ENCODE measurements at places on chromosomes 12 and 14. TPM values are rescaled to one million over a fixed set of nuclear protein-coding genes. Genes with fewer than 3 reads are reported as not detected.

The LRRK2 gene
- 0.26 TPM for total RNA-seq

The TMEM52B gene
- not detected for total RNA-seq

The STXBP6 gene
- 0.51 TPM for total RNA-seq

The MAP3K9 gene
- total RNA-seq: 8.6 TPM

The DNAI7 gene
- total RNA-seq: 0.33 TPM

The MIPOL1 gene
- 12.1 TPM for total RNA-seq

The SERPINA1 gene
- not detected for total RNA-seq

The HOXC4 gene
- total RNA-seq: not detected

The VPS33A gene
- total RNA-seq: 32.1 TPM

The FAM90A1 gene
- total RNA-seq: not detected

The GOLGA3 gene
- total RNA-seq: 44.3 TPM

The KLRK1 gene
- not detected for total RNA-seq

The KRT82 gene
- total RNA-seq: not detected

The RAPGEF3 gene
- total RNA-seq: 81.5 TPM

The SLC6A12 gene
- total RNA-seq: 0.26 TPM

The RDH12 gene
- 0.44 TPM for total RNA-seq

The TAS2R31 gene
- total RNA-seq: 3.1 TPM

The SERPINA5 gene
- 0.26 TPM for total RNA-seq

The P2RX2 gene
- not detected for total RNA-seq

The FGFR1OP2 gene
- 65.8 TPM for total RNA-seq

The TMEM179 gene
- total RNA-seq: 0.54 TPM

The NEUROD4 gene
- total RNA-seq: not detected

The IL26 gene
- total RNA-seq: not detected

The HCAR2 gene
- not detected for total RNA-seq

The RNASE7 gene
- not detected for total RNA-seq

The MDP1 gene
- 17.4 TPM for total RNA-seq

The RDH16 gene
- total RNA-seq: 0.82 TPM

The LYZ gene
- total RNA-seq: 3.6 TPM

The NOS1 gene
- total RNA-seq: 0.05 TPM

The PPP1R1A gene
- 1.3 TPM for total RNA-seq

The IFT81 gene
- 18.7 TPM for total RNA-seq

The KCNC2 gene
- total RNA-seq: not detected

The CIROP gene
- total RNA-seq: not detected

The RASAL1 gene
- total RNA-seq: 0.21 TPM

The DNAL1 gene
- 13.1 TPM for total RNA-seq

The SERPINA12 gene
- not detected for total RNA-seq

The CMKLR1 gene
- 0.51 TPM for total RNA-seq
